ENCODE measurements at places on chromosomes 1 and 21.

GRCh38 chr1:155598842-155599331 lies 11.1 kb upstream of the MSTO1 start:
- no peak for DNase-seq

DNA sequence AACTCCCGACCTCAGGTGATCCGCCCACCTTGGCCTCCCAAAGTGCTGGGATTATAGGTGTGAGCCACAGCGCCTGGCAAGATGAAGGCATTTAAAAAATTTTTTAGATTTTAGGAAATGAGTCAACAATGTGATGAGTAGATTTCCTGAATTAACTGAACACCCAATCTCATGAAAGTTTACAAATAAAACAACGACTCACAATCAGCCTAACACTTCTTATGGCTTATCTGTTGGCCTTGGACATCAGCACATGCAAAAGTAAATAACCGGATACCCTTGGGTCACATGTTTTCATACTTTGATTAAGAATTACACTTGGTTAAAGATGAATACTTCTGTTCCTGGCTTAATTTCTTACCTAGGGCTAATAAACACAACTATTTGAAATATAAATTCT lies 3.0 kb downstream of the GNG12 start:
- no peak for DNase-seq

- DNase-seq, result no peak
Observed at GRCh38 chr1:183583466-183583865, 6.8 kb downstream of the NCF2 start.

GRCh38 chr1:216621536-216621935 lies 101.7 kb downstream of the ESRRG start:
- no peak for DNase-seq

GRCh38 chr1:85444381-85444780 lies 20.6 kb downstream of the DDAH1 start:
- DNase-seq, result no peak

Measured in stimulated activated CD4-positive, alpha-beta T cell treated with anti-CD3 and anti-CD28 coated beads, Interleukin-15, amount 100 ng/mL, for 1 hour (primary cell).